ENCODE measurements at places on chromosomes 11 and 22.
A peak's percentile ranks its signal among the peaks of the same experiment; 100 is the strongest.

DNA sequence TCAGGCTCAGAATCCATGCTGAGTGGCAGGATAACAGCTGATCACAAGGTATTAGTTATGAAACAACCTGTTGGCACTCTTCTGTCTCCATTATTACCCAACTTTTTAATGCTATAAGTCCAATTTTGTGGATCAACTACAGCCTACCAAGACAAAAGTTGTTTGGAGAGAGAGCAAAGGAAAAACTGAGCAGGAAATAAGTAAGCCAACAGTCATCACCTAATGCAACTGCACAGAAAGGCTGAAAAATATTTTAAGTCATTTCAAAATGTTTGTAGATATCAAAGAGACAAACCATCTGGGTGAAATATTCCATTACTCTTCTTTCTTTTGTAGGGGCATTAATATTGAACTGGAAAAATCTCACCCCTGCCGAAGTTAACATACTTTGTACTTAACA, 41.6 kb downstream of the FDX1 start:
- DNase-seq = no peak

- DNase-seq = no peak
These were observed 245.3 kb downstream of the CASP12 start for GRCh38 chr11:104652996-104653395.

DNA sequence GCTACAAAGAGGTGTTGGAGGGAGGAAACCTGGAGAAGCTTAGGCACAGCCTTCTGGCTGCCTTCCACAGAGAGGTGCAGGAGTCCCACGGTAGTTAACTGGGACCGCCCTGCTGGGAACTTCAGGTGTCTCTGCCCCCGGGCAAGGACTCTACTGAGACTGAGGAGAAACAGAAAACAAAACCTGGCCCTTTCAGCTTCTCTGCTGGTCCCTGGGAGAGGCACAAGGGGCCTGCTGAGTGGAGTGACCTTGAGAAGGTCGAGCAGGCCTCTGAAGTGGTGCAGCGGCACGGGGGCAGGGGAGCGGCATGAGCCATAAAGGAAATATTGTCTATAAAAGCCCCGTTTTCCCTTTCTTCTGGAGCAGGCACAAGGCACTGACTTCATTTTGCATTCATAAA, 38.9 kb downstream of the NTM start:
- no peak for DNase-seq

DNA sequence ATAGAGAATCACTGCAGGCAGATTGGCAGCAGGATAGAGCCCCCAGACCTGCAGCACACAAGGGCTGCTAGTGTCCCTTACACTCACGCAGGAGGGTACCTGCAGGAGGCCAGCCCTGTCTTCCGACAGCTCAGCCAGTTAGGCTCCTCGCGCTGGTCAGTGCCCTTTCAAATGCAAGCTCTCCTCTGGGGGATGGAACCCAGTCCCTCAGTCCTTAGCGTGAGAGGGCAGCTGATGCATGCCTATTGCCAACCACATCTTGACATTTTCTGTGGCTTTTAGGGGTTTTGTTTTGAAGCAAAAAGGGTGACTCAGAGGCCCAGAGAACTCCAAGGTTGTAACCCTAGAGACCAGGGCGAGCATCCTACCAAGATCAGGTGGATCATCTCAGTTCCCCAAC, 40.0 kb downstream of the WNT11 start:
- DNase-seq = no peak

GRCh38 chr22:26226538-26227297, 57.5 kb downstream of the SEZ6L start:
- no peak for DNase-seq

GRCh38 chr11:100936781-100937180, 192.8 kb downstream of the PGR start:
- no peak for DNase-seq

GRCh38 chr22:19674129-19674928, 40.0 kb upstream of the SEPTIN5 start:
- peak; percentile 9 for DNase-seq

- no peak for DNase-seq
These were observed 113.1 kb upstream of the HSD17B12 start for GRCh38 chr11:43567396-43567975.

GRCh38 chr22:50712341-50713007, 25.5 kb upstream of the ACR start:
- DNase-seq = no peak

DNA sequence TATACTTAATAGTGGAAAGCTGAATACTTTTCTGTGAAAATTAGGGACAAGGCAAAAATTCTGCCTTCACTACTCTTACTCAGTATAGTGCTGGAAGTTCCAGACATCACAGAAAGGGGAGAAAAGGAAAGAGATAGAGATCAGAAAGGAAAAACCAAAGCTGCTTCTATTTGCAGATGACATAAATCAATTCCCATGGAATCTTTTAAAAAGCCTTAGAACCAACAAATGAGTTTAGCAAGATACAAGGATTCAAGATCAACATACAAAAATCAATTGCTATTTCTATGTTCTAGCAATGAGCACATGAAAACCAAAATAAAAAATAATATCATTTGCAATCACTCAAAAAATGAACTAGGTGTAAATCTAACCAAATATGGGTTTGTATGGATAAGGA, 16.2 kb upstream of the CLDN5 start:
- DNase-seq = no peak

GRCh38 chr22:39353346-39353745, 3.6 kb downstream of the SYNGR1 start:
- no peak for DNase-seq

DNA sequence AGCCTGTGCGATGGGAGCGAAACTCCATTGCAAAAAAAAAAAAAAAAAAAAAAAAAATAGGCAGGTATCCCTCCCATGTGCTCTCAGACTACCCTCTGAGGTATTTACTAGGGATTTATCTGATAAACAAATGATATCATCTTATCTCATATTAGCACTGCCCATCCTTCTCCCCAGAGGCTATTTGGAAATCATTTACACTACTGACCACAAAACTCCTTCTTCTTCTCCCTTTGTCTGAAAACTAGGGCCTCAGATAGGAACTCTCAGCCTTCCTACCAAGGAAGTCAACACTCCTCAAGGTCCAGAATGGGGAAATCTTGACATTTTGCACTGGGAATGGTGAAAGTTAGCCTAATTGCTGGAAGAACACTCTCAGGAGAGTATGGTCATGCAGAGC, 46.4 kb downstream of the LARGE2 start:
- no peak for DNase-seq

DNA sequence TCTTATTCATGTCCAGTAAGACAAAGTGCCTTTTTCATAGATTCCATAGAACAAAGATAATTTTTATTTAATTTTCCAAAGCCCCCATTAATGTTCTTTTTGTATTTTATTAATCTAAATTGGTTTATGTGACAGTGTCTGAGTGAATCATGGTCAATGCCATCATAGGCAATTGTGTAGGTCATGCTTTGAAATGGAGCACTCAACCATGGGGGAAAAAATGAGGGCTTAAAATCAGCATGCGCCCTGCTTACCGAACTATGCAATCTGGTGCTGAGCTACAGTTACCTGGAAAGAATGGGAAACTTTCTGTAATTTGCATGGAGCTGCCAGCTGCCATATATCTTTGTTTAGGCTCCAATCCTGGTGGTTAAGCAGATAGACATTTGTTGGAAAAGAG, 28.4 kb upstream of the RAB38 start:
- DNase-seq = no peak

DNA sequence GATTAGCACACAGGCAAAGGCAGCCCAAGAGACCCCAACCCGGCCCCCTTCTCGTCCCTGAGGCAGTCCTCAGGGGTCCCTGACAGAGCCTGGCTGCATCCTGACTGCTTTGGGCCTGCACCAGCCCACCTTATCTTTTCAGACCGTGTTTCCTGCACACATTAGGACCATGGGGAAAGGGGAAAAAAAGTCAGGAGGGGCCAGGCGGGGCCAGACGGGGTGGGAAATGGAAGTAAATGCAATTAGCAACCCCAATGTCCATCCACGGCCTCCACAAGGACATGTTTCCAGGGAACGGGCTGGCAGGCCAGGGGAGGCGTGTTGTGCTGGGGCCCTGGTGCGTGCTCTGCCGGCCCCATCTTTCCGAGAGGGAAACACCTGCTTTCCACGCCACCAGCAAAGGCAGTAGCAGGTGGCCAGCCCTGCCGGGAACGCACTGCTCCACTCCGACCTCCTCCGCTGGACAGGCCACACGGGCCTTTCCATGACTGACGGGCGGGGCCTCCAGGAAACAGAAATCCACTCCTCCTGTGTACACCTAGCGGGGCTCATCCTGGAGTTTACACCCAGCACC, 7.4 kb downstream of the EHD1 start:
- no peak for DNase-seq

GRCh38 chr11:30608534-30608933, 22.4 kb upstream of the MPPED2 start:
- DNase-seq = no peak

GRCh38 chr11:65660038-65660437, 2.7 kb downstream of the RELA start:
- no peak for DNase-seq

DNA sequence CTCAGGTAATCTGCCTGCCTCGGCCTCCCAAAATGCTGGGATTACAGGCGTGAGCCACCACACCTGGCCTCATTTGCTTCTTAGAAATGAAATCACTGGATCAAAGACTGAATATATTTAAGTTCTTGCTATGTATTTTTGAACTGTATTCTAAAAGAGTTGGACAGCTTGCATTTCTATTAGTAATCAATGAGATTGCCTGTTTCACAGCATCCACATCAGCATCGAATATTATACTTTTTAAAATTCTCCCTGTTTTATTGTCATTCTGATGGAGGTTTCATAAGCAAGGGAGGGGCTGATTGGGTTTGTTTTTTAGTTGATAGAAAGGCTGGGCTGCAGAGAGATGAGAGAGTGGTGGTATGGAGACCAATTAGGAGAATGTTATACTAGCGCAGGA, 68.7 kb upstream of the CREB3L1 start:
- DNase-seq = no peak

- DNase-seq = no peak
These were observed 57.1 kb upstream of the TCF20 start for GRCh38 chr22:42327462-42328129.

DNA sequence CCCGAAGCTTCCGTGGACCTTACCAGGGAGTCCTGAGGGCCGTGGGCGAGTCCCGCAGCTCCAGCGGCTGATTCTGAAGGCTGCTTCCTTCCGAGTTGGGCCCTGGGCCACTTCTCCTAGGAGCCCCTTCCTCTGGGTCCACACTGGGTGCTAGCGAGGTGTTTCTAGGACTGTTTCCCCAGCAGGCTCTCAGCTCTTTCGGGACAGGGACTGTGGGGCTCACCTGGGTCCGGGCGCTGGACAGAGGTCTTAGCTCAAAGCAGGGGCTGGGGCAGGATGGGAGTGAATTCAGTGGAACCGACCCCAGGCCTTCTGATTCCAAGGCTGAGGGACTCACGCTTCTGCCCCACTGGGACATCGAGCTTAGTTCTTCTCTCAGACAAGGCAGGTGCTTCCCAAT, 29.3 kb upstream of the CSNK1E start:
- DNase-seq = no peak

GRCh38 chr22:47062126-47062525, 299.7 kb downstream of the TBC1D22A start:
- DNase-seq = no peak

DNA sequence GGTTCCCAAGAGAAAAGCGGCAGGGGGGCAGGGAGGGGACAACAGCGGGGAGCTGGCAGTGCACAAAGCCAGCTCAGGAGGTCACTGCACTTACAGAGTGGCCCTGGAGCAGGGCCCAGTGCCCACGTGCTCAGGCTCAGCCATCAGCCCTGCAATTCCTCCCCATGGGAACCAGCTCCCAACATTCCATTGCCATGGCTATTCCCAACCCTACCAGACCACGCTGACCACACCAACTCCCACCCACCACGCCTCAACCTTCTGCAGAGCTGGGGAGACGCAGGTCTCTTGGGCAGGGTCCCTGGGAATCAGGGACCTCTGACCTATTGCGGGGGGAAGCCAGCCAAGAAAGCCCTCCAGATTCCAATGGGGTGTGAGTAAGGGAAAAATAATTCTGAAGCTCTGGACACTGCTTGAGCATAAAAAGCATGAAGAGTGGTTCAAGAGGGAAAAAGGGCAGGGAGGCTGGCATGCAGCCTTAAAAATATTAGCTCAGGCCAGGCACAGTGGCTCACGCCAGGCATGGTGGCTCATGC, 38.3 kb upstream of the TFIP11 start:
- DNase-seq = no peak

- no peak for DNase-seq
These were observed 256.0 kb downstream of the ETS1 start for GRCh38 chr11:128331317-128331716.

- no peak for DNase-seq
These were observed 94.6 kb downstream of the C11orf58 start for GRCh38 chr11:16833026-16833425.

GRCh38 chr11:47378836-47379170, 456 bp upstream of the SPI1 start:
- DNase-seq = no peak

DNA sequence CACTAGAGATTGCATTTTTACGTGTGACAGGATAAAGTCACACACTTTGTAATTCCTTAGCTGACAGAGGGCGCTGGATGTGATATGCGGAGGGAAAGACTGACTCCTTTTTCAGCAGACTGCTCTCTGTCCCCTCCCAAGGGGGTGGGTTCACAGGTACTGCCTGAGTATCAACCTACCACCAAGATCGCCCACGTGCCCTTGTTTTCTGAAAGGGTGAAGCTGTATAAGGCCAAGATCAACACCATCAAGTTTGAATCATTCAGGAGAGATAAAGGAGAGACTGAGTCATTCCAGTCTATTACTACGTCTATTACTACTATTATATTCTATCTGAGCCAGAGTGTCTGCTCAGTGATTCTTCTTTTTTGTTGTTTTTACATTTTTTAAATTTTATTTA, 30.7 kb downstream of the BUD13 start:
- no peak for DNase-seq

DNA sequence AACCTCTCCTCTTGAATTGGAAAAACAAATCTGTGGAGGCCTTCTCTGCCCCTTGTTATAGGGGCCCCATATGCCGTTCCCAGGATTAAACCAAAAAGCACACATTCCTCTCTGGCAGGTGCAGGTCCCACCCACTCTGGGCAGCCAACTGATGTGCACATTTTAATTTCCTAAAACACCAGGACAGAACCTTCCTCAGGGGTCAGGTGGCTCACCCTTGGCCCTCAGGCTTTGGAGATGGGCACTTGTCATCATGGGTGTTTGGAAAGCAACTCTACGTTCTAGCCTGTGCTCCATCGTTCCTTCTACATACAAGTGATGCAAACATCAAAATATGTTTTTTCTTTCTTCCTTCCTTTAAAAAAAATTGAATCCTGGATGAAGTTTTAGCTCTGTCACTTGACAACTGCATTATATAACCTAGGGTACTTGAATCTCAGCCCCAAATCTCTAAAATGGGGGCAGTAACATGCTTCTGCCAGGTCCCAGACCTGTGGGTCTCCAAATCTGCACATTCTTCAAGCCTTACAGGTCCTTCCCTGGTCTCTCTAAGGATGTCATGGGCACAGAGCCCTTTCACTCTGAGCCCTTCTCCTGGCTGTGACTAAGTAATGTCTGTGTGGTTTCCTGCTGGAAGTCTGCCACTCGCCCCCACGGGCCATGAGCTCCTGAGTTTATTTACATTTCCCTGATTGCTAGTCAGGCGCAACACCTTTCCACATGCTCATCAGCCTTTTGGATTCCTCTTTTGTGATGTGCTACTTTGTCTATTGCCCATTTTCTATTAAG, 43.8 kb downstream of the KCNQ1OT1 start:
- DNase-seq = no peak

Measured in activated CD4-positive, CD25-positive, alpha-beta regulatory T cell treated with anti-CD3 and anti-CD28 coated beads, Interleukin-2, amount 50 U/mL, for 72 hours (primary cell).